D341Med (cell line): ENCODE measurements at places on chromosomes 12 and 14.

DNA sequence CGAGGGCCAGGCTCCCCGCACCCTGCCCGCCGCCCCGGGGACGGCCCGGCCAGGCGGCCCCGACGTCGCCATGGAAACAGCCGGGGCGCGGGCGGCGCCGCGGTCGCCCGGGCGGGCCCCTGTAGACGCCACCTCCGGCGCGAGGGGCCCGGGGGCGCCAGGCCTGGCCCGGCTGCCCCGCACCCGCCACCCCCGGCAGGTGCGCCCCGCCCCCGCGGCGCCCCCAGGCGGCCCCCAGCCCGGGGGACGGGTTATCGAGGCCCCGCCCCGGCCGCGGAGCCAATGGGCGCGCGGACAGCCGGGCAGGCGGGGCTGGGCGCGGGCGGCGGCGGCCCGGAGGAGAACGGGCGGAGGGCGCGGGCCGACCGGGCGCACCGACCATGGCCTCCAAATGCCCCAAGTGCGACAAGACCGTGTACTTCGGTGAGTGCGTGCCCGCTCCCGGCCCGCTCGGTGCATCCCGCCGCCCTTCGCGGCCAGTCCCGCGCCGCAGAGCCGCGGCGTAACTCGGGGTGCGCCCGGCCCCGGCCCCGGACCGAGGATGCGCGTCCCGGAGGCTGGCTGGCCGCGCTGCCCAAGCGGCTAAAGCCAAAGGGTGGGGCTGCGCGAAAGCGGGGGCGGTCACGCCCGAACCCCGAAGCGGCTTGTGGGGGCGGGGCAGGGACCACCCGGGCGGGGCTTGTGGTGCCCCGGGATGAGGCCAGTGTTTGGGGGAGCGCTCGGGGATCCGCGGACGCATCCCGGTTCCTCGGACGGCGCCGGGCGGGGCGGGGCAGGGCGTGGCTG, at the start of gene CRIP2:
Gene CRIP2 (plus strand): TSS at position 339 of the 786 bp plus-strand sequence. CDS start 42 bp downstream, at position 381.
- DNase-seq: peak; percentile 93

- no peak for DNase-seq
These were observed 172.6 kb downstream of the TMTC3 start for GRCh38 chr12:88314706-88315105.

- no peak for DNase-seq
These were observed 13.5 kb downstream of the CEP170B start for GRCh38 chr14:104878582-104878981.

GRCh38 chr12:48160807-48161206, 3.5 kb upstream of the ASB8 start:
- DNase-seq: no peak

DNA sequence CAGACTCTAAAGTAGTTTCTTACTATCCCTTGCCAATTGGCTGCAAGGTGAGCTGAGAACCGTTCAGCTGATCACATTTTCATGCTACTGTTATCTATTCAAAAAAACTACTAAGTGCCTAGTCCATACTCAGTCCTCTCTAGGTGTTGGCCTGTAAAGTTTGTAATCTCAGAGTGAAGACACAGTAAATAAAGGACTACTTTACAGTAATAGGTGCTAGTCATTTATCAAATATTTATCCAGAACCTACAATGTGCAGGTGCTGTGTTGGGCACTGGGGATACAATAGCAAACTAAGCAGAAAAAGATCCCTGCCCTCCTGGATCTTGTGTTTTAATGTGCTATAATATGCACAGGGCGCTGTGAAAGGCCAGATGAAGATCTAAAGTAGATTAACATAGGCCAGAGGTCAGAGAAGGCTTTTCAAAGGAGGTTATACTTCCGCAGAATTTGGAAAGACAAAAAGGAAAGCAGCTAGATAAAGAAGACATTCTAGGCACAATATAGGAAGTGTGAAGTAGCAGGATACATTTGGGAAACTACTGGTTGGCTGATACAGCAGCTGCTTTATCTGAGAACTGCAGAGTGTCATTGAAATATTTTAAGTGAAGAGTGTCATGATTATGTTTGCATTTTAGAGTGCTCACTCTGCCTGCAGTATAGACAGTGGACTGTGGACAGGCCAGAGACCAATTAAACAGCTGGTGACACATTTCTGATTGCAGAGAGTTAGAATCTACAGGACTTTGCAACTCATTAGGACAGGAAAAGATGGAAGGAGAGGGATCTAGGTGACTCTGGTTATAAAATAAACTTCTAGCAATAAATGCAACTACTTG, 8.0 kb upstream of the ACTR10 start:
- no peak for DNase-seq

DNA sequence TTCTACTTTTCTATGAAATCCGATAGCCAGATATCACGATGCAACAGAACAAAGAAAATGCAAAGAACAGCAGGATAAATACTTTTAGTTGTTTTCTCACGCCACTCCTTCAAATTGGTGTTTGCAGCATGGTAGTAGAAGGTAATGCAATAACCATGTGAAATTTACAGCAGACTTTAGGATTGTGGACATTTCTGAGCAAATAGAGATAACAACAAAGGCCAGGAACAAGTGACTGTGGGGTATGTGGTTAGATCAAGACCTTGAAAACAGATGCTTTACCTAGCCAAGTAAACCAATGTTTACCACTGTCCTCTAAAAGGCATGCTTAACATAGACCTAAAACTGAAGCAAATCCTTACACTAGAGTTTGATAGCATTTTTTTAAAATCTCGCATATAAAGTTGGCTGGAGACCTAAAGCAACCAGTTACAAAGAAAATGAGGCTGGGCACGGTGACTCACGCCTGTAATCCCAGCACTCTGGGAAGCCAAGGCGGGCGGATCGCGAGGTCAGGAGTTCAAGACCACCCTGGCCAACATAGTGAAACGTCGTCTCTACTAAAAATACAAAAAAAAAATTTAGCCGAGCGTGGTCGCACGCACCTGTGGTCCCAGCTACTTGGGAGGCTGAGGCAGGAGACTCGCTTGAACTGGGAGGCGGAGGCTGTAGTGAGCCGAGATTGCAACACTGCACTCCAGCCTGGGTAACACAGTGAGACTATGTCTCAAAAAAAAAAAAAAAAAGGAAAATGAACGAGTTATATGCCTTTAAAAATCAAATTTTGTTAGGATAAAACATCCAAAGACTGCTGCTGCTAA, 123.2 kb upstream of the FOXN3 start:
- DNase-seq: no peak

- DNase-seq: no peak
These were observed 11.2 kb upstream of the AQP2 start for GRCh38 chr12:49939307-49939706.
